Esophagus squamous epithelium (tissue), 5 donors: ENCODE measurements at places on chromosomes 12 and 14. TPM values are rescaled to one million over a fixed set of nuclear protein-coding genes. Genes with fewer than 3 reads are reported as not detected.

DNA sequence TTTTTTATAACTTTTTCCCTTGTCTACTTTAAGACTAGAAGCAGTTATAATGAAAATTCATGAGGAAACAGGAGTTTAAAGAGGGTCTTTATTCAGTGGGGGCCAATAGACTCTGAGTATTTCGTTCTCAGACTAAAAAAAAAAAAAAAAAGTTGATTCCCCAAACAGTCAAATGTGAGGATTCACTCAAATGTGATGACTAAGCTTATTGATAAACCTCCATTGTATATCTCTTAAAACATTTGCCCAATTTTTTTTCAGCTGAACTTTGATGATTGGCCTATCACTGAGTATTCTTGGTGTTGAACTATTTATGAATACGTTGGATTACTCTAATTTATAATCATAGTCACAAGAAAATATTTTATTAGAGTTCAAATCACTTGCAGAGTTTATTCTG lies 265.3 kb downstream of the ERC1 start:
- DNase-seq: no peak

DNA sequence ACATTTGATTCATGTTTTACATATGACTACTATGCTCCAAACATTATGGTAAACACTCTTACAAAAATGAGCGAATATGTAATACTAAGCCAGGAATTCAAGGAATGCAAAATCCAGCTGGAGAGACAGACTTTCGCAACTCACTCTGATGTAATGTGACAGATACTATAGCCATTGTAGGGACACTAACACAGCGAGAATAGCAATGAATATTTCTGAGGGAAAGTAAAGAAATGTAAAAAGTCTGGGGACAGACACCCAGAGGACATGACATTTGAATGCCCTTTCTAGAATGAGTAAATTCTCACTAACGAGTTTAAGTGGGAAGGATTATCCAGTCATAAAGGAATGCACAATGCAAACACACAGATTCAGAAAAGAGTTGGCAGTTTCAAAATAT lies 121.9 kb downstream of the PIK3C2G start:
- no peak for DNase-seq

The SSPN gene
- 11.3 TPM for total RNA-seq

- no peak for DNase-seq
These were observed 92.0 kb downstream of the OTX2 start for GRCh38 chr14:56718312-56718711.

GRCh38 chr14:54834727-54835126 lies 67.9 kb downstream of the GCH1 start:
- no peak for DNase-seq

DNA sequence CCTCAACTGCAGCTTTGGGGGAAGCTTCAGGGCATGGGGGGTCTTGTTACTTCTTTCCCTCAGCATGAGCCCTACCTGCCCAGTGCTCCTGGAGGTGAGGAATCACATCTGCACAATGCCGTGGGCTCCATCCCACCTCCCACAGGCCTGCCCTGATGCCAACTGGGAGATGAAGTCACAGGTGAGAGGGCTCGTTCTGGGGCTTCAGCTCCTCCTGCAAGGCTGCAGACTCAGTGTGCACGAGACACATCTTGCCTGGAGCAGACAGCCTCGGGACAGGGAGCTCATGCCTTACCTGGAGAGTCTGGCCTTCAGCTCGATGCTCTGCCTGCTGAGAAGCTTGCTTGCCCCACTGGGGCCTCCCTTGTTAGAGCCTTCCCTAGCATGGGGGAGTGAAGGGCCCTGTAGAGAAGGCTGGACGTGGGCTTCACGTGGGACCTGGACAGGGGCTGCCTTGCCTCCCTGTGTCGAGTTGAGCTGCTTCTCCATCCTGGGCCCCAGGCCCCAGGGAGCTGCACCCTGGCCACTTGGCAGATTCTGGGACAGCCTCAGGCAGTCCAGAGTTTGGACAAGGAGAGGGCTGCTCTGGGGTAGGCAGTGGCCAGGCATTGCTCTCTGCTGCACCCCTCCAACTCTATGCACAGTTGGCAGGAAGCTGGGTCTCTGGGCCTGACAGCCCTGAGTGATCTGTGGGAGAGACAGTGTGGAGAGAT lies 171.4 kb downstream of the KIF26A start:
- DNase-seq: no peak

- DNase-seq: no peak
These were observed at the start of gene APOLD1 for GRCh38 chr12:12784911-12785814. Gene APOLD1 (plus strand): TSS chr12:12785659. CDS start chr12:12785692, 33 bp downstream.

GRCh38 chr12:8823565-8824300 lies 1.3 kb downstream of the A2ML1 start:
- no peak for DNase-seq

The PRMT5 gene
- 61.2 TPM for total RNA-seq

The GZMH gene
- 1.9 TPM for total RNA-seq

The C1QL4 gene
- not detected for total RNA-seq

DNA sequence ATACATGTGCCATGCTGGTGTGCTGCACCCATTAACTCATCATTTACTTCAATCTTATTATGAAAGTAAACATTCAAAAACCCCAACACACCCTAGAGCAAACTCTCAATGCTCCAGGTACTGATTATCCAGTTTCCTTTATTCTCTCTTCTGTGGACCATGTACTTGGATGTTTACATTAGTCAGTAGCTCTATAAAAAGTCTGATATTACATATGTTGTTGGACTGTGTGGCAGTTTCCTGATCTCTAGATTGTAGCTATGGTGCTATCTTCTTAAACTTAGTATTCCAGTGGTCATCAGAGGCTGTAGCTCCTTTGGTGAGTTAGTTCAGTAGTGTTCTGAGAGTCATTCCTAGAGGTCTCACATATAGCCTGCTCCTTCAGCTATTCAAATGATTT lies 25.1 kb upstream of the ITGA5 start:
- DNase-seq: no peak

DNA sequence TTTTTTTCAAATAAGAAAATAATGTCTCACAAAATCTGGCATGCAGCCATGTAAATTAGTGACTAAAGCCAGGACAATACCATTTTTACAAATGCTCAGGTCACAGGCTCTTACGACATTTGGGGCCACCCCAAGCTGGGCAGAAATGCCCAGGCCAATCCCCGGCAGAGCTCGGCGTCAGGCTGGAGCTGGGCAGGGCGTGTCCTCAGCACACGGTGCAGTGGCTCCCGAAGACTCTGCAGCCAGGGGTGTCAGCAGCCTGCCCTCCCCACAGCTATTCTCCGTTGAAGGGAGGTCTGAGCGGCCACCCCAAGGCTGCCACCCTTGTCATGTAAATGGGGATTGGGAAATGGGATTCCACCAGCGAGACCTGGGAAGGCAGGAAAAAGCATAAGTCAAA lies 158.6 kb downstream of the DICER1 start:
- no peak for DNase-seq

- DNase-seq: no peak
These were observed 1.3 kb downstream of the TC2N start for GRCh38 chr14:91866061-91866460.

The SOCS2 gene
- 3.4 TPM for total RNA-seq

The KCNH3 gene
- total RNA-seq: not detected

The SLC8A3 gene
- 0.23 TPM for total RNA-seq

The COL2A1 gene
- not detected for total RNA-seq

DNA sequence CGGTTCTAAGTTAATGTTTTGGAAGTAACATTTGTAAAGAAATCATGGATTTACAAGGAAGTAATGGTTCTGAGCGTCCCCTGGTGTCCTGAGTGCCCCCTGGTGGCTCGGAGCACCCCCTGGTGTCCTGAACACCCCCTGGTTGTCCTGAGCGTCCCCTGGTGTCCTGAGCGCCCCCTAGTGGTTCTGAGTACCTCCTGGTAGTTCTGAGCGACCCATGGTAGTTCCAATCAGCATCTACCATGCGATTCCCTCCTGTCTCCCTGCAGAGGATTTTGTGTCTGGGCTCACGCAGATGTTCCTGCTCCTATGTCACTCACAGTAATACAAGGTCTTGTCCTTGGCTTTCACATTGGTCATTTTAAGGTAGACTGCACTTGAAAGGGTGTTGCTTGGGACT lies 1352.9 kb downstream of the TMEM121 start:
- DNase-seq: no peak

GRCh38 chr12:50326590-50327284 lies 43.4 kb upstream of the LIMA1 start:
- no peak for DNase-seq

DNA sequence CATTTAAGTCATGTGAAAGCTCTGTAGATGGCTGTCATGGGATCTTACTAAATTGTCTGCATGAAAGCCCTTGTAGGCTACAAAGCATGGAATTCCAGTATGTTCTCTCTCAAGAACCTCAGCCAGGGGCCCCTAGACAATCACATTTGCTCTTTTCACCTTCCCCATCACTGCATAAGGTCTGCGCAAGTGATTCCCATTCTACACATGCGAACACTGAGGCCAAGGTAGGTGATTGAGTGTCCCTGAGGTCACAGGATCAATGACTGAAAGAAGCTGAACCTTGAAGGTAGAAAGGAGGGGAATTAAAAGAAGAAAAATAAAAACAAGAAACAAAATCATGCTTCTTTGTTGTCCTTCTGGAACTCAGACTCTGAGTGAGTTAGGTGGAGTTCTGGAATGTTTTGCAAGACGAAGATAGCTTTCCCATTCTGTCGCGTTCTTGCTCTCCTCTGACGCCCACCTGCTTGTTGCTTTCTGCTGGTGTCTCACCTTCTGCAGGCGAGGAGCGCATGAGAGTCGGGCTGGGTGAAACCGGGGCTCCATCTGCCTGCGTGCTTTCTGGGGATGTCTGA lies 79.9 kb downstream of the SPRING1 start:
- no peak for DNase-seq

- no peak for DNase-seq
These were observed 15.4 kb upstream of the PAPLN start for GRCh38 chr14:73221945-73222344.

DNA sequence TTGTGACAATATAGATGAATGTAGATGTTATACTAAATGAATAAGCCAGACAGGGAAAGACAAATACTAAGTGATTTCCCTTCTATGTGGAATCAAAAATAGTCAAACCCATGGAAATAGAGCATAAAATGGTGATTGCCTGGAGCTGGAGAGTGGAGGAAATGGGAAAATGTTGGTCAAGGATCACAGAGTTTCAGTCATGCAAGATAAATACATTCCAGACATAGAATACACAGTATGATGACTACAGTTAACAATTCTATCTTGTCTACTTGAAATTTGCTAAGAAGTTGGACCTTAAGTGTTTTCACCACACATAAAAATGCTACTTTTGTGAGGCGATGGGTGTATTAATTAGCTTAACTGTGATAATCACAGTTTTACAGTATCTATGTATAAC lies 1182.7 kb downstream of the AACS start:
- no peak for DNase-seq

The COCH gene
- 0.76 TPM for total RNA-seq

The ALX1 gene
- total RNA-seq: not detected

The GLIPR1L1 gene
- not detected for total RNA-seq

DNA sequence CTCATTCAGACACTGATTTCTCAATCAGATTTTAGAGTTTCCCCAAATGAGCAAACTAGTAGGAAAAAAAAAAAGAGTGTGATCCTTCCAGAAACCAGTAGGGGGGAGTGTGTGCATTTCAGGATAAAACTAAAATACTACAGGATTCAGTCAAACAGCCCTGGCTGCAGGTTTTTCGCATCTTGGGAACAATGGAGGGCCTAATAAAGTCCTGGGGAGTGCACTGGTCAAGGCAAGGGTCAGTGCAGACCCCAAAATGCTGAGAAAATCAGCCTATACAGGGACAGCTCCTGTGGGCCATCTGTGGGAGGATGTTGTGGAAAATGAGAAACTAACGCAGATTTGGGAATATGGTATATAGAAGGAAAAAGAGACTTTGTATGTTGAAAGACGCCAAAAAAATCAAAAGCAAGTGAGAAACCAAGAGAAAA lies 22.2 kb upstream of the ABCD4 start:
- DNase-seq: no peak

The LALBA gene
- total RNA-seq: not detected

The OR6C70 gene
- total RNA-seq: not detected

DNA sequence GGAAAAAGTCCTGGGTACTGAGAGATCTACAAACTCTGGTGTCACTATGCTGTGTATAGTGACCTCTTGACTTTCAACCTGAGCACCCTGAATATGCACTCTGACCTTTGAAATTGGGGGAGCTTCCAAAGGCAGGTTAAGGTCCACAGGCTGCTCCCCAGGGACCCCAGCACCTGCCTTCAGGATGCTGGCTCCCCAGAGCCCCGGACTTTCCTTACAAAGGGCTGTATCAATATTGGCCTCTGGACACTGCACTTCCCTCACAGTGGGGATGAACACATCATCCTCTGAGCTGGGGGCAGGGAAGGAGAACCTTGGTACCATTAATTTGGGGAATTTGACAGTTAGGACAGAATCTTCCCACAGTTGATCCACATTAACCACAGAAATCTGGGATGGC lies 14.3 kb downstream of the PLD4 start:
- no peak for DNase-seq

The TSPAN19 gene
- total RNA-seq: not detected

GRCh38 chr12:98579835-98580234 lies 13.7 kb upstream of the SLC25A3 start:
- DNase-seq: no peak

DNA sequence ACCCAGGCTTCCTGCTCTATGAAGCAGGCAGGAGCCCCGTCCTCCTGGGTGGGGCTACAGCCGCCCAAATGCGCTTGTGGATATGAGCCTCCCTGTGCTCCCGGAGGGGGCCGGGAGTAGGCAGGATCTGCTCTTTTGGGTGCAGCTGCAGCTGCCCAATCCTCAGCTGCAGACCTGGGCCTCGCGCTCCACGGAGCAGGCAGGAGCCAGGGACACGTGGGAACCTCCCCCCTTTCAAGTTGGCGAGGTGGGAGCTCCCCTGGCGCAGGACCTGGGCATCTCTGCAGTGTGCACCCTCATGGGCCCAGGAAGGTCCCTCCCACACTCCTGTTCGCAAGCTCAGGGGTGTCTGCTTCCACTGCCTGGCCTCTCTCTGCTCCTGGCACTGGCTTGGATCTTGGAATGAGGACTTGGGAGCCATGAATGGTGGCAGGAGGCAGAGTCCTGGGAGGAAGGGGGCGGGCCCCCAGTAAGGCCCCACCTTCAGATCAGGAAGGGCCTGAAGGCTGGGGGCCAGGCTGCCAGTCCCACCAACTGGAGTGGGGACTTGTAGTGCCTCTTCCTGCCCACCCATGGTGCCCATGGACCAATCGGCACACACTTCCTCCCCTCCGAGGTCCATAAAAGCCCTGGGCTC lies 61.3 kb downstream of the KLRG1 start:
- no peak for DNase-seq

The AMN gene
- 24.0 TPM for total RNA-seq

GRCh38 chr14:98203421-98203820 lies 1068.6 kb downstream of the BCL11B start:
- DNase-seq: no peak
